CD4-positive, CD25-positive, alpha-beta regulatory T cell (primary cell): ENCODE measurements at places on chromosomes 5 and 9.

GRCh38 chr9:15211815-15212495 lies 95.1 kb downstream of the TTC39B start:
- no peak for DNase-seq

GRCh38 chr9:1028501-1029190 lies 21.5 kb upstream of the DMRT2 start:
- DNase-seq: no peak

DNA sequence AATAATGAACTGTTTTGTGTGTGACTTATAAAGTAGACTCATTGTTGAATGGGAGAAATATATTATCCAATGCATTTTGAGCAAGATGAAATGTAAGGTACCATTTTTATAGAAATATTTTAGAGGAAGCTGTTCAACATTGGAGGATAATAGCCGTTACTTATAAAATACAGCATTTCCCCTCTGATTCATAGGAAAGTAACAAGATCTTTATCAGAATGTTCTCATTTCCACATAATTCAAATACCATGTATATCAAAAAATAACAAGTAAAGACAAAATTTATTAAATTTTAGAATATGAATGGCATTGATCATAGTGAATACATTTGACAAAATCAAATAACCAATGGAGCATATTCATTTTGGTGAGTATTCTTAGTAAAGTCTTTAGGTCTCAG lies 346.7 kb upstream of the PTGER4 start:
- no peak for DNase-seq

- DNase-seq: no peak
These were observed 3.0 kb downstream of the EQTN start for GRCh38 chr9:27293996-27294395.

- no peak for DNase-seq
These were observed 6.3 kb downstream of the C5orf15 start for GRCh38 chr5:133962131-133962530.

- DNase-seq: no peak
These were observed 17.3 kb downstream of the CHD1 start for GRCh38 chr5:98911280-98912040.

DNA sequence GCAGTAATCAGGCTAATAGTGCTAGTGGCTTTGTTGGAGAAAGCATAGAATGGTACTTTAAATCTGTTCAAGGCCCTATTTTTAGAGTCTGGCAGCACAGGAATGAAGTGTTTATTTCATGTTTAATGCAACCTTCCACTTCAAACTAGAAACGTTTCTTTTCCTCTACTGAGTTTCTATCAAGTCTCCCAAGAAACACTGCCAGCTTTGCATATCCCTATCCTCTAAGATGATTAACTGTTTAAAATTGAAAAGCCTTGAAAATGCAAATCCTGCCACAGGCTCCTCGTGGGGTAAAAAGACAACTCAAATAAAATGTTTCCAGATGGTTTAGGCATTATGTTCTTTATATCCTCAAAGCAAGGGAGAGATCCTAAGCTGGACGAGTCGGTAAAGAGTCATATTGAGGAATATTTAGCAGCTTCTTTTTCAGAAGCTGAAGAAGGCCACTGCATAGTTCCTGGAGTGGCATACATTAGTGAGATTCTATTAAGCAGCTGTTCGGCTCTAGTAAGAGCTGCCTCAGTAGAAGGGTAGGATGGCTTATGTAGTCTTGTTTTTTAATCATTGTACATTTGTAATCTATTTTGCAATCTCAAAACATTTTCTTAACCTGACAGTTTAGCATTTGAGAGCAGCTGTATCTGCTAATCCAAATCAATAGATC lies 251.2 kb downstream of the CHSY3 start:
- DNase-seq: no peak

- no peak for DNase-seq
These were observed 2.3 kb downstream of the TGFBI start for GRCh38 chr5:136030956-136031611.

DNA sequence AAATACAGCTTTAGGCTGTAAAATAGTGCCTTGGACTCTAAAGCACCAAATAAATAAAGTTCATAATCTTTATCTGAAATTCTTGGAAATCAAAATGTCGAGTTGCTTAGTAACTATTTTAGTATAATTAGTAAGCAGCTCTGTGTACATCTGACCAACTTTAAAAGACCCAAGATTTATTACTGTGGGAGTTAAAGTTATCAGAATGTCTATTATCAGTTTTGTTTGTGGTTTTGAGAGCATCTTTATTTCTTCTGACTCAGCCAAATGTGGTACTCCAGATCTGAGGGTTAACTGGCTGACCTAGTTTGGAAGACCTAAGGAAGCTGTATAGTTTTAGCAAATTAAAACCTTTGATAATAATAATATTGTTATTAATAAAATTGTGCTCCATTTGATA lies 81.2 kb downstream of the PRLR start:
- no peak for DNase-seq

- no peak for DNase-seq
These were observed 478.1 kb upstream of the CDH9 start for GRCh38 chr5:27516437-27516836.

GRCh38 chr5:113364466-113364865 lies 70.3 kb downstream of the TSSK1B start:
- DNase-seq: no peak

GRCh38 chr5:98458004-98458403 lies 315.5 kb upstream of the RGMB start:
- no peak for DNase-seq

DNA sequence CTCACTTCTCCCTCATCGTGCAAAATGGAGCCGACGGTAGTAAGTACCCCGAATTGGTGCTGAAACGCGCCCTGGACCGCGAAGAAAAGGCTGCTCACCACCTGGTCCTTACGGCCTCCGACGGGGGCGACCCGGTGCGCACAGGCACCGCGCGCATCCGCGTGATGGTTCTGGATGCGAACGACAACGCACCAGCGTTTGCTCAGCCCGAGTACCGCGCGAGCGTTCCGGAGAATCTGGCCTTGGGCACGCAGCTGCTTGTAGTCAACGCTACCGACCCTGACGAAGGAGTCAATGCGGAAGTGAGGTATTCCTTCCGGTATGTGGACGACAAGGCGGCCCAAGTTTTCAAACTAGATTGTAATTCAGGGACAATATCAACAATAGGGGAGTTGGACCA lies 979 bp downstream of the PCDHGA12 start:
- no peak for DNase-seq

GRCh38 chr5:11724940-11725339 lies 179.3 kb downstream of the CTNND2 start:
- DNase-seq: no peak

GRCh38 chr9:93080406-93080805 lies 15.6 kb upstream of the CARD19 start:
- DNase-seq: no peak

DNA sequence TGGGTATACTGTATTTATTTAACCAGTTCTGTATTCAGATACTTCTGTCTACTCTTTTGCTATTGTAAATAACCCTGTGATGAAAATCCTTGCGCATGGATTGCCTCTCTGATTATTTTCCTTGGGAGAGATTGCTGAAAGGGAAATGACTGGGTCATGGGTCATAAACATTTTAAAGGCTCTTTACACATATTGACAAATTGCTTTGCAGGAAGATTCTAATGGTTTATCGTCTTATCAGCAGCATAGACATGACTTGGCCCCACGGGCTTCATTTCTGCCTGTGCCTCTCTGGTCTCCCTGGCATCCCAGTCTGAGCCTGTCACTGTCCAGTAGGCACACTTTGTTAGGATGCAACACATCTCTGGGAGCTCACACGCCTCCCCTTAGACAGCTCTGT lies 52.3 kb downstream of the RGS3 start:
- no peak for DNase-seq

DNA sequence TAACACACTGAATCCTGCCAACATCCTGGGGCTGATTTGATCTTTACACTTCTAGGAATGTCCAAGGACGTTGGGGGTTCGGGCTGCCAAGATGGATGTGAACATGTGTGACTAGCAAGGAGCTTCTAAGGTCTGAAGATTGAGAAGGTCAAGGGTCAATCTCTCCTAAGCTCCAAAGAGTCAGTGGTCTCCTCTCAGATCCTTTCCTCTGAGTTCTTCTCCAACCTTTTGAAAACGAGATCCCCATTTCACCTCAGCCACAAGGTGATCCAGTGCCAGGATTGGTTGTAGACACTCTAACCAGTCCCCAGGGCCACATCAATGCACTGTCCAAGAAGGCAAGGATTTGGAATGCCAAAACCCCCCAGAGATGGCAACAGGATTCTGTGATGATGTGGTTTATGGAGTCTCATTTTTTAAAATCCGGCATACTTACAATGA lies 266.8 kb downstream of the NDUFS4 start:
- no peak for DNase-seq

DNA sequence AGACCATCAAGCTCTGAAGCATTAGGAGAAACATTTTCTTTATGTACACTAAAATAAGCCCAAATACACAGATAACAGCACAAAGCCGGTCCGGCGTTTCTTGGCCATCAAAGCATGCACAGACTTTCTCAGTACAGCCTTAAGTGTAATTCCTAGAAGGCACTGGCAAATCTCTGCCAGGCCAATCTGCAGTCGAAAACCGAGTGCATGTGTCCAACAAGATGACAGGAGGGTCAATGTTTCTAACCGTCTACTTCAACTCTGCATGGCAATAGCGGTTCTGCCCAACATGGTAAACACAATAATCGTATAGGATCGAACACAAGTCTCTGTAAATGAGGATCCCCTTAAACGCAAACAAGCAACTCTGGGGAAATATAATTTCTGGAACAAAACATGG lies 1.1 kb downstream of the ARL15 start:
- no peak for DNase-seq

DNA sequence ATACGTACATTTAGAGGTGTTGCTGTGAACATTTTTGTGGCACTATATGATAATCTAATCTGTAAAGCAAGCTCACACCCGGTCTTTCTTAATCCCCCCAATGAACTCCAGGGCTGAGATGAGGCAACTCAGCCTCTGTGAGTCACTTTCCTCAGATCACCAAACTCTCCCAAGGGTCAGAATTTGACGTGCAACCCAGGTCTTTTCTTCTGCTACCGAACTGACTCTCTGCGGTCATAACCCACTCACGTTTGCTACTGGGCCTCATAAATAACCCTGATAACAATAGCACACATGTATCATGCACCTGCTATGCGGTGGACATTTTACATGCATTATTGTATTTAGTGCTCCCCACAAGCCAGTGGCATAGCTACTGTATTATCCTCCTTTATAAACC lies 153.1 kb downstream of the DROSHA start:
- DNase-seq: no peak

DNA sequence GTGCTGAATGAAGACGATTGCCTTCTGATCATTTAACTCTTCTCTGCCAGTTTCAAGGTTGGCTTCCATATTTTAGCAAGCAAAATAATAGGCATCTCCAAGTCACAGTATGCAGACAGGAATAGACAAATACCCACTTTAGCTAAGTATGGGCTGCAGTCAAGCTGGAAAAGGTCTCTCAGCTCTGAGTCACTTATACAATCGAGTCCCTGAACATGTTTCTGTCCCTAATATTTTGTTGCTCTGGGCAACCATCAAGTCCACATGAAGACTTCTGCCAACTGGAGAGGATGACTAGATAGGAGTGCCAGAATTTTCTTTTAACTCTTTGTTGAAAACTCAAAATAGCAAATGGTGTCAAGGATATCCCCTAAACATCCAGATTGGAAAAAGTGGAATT lies 575.3 kb downstream of the RAB3C start:
- DNase-seq: no peak

DNA sequence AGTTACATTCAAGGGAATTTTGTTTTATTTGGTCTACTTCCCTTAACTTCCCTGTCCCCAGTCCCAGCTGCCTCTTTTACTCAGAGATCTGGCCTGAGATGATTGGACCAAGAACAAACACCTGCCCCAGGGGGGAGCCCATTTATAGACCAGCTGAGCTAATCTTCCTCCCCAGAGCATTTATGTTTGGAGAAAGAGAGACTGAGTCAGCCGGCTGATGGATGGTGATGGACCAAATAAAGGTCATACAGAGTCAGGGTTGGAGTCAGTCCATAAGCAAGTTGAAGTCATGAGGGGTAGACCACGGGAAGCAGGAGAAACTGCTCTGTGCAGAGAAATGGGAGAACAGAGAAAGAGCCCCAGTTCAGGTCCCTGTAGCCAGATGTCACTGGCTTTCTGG lies 77.7 kb downstream of the TMEM174 start:
- no peak for DNase-seq

- DNase-seq: peak; percentile 97
These were observed 2.2 kb downstream of the AKNA start for GRCh38 chr9:114385397-114386181.

DNA sequence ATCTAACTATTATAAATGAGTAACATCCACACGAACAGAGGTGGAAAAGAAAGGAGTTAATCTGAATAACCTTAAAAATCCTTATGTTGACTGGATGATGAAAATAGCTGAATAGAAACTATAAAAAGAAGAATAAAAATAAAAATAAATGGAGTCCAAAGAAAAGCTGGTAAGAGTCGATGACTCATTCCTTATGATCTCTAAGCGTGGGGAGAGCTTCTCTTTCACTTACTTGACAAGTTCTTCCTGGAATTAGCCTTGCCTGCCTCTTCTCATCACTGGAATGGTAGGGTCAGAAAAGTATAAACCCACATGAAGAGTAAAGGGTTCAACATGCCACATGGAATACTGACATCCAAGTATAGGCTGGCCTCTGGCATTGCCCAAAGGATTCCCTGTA lies 477.0 kb upstream of the RGMB start:
- no peak for DNase-seq
